ENCODE measurements at places on chromosomes 2 and 18.
A peak's percentile ranks its signal among the peaks of the same experiment; 100 is the strongest.

DNA sequence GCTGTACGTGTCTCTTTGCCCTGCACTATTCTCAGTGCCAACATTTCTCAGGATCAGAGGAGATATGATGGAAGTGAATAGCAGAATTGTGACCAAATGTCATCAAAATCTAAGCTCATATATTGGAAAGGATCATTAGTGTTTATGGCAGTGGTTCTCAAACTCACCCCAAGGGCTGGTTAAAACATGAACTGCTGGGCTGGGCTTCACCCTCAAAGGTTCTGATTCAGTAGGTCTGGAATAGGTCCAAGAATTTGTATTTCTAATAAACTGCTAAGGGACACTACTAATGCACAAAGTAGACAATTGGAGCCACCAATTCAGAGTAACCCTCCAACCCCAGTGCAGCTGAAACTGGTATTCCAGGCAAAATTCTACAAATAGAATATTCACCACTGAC, 317.9 kb upstream of the UBE2E3 start:
- no peak for DNase-seq

GRCh38 chr2:13616059-13616458, 899.3 kb downstream of the TRIB2 start:
- no peak for DNase-seq

- DNase-seq: no peak
Measured at GRCh38 chr2:70340075-70340474, 38.2 kb upstream of the FAM136A start.

- no peak for DNase-seq
Measured at GRCh38 chr2:172083628-172084394, 1.5 kb upstream of the DLX1 start.

- DNase-seq: no peak
Measured at GRCh38 chr2:8054070-8054469, 627.8 kb upstream of the ID2 start.

- DNase-seq: no peak
Measured at GRCh38 chr2:170766693-170767092, 3.5 kb upstream of the ERICH2 start.

DNA sequence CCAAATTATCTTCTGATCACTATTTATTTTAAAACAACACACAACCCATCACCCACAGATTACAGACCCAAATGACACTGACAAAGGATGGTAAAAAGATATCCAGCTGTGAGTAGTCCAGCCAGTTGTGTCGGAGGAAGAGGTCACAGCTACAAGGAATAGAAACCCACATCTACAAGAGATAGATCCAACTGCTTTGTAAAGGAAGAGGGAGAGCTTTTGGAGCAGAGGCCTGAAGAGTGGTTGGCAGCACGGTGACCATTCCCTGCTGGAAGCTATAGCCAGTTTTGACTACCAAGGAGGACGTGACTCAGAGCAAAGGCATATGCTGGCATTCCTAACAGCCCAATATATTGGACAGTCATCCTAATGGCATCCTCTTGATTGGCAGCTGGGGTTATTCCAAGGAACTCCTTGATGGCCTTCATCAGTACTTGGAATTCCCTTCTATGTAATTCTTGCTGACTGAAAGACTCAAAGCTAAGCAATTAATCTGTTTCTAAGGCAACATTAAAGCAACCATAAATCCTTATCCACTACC, 17.1 kb downstream of the SLC8A1 start:
- DNase-seq: no peak

DNA sequence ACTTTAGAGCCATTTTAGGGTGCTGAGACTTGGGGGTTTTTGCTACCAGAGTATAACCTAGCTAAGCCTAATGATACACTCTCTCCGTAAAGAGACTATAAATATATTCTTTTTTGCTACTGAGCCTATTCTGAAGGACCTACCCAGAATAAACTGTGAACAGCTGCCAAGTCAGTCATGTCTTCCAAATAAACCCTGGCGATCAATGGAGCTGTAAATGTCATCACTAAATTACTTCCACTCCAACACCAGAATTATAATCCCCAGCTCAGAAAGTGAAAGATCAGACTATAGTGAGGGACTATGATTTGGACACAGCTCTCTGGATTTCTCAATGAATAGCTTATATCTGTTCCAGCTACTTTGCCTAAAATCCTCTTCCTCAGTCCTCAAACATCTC, 178.9 kb downstream of the METTL4 start:
- no peak for DNase-seq

- DNase-seq: no peak
Measured at GRCh38 chr2:128448331-128449225, 129.9 kb upstream of the HS6ST1 start.

- DNase-seq: no peak
Measured at GRCh38 chr2:9439536-9439935, 16.1 kb downstream of the CPSF3 start.

GRCh38 chr2:144479138-144479537, 40.8 kb downstream of the ZEB2 start:
- no peak for DNase-seq

- no peak for DNase-seq
Measured at GRCh38 chr18:79507546-79508480, 112.1 kb downstream of the NFATC1 start.

- no peak for DNase-seq
Measured at GRCh38 chr2:43227830-43228281, 1.4 kb upstream of the ZFP36L2 start.

GRCh38 chr2:70965506-70965905, 12.9 kb upstream of the ANKRD53 start:
- DNase-seq: no peak

DNA sequence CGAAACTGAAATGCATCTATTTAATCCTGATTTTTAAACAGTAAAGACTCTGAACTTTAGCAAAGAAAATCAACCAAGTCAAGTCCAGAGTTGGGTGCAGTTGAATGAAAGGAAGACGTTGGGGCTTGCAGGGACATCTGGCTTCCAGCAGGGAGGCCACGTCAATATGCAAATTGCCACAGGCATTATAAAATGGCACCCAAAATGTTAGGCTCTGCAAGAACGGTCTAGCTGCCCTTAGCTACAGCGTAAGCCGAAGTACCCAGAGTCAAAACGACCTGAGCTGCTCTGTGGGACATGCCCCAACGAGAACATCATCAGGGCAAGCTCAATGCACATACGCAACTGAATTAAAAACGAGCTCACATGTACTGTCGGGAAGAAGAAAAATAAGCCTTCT, 30.7 kb downstream of the DOCK10 start:
- DNase-seq: no peak

DNA sequence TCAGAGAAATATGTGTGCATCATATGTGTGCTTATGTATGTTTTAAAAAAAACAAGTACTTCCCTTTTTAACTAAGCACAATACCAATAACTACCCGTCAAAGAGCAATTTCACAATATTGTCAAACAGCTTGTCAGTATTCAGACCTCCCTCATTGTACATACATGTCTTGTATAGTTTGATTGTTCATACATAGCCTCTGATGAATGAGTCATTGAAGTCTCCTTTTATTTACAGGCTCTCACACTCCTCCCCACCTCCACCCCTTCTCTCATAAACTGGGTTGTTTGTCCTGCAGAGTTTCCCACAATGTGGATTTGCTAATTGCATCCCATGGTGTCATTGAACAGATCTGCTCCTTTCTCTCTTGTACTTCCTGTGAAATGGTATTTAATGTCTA, 132.8 kb upstream of the L3MBTL4 start:
- DNase-seq: no peak

DNA sequence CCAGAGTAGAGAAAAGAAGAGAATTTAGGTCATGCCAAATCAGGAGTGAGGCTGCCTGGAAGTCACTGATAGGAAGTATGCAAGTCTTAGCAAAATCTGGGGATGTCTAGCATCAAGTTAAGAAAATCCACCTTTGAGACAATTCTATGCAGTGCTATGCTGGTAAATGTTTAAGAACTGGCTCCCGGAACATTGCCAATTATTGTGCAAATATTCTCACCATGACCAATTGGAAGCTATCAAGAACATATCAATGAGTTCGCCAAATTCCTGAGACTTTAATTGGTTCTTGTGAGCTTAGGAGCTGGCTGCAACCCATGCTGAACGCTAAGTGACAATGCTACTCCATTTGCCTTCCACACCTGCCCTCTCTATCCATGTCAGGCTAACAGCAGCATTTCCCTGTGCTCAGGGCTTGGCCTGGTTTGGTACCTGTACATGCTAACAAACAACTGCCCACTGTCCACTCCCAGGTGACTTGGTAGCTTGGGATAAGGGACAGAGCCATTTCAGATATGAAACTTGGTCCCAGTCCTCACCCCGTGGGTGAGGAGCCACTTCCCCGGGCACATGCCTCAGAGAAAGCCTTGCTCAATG, 172.9 kb upstream of the KLHL29 start:
- no peak for DNase-seq

DNA sequence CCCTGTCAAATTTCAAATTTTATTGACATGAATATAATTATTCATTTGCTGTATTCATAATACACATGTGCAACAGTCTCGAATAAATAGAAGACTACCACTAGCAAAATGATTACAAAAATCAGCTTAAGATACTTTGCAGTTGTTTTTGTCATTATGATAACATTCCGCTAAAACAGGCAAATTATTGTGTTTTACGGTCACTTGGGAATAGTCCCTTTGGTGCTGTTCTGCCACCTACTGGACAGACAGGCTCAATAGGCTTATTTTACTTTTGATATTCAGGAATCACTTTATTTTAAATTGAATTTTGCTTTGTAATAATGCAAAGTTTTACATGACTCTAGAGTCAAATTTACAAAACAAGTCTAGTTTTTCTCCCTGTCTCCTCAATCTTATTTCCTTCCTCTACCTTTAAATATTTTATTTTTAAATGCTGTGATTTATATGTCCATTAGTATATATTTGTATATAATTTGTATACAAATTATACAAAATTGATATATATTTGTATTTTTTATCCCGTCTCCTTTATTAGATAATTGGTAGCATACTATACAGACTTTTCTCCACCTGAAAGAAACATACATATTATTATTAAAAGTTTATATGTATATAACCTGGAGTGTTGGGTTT, 456.3 kb downstream of the DLGAP1 start:
- DNase-seq: no peak

GRCh38 chr18:31857526-31858106, 85.3 kb downstream of the TRAPPC8 start:
- no peak for DNase-seq

GRCh38 chr2:42117182-42117579, 52.0 kb upstream of the EML4 start:
- no peak for DNase-seq

DNA sequence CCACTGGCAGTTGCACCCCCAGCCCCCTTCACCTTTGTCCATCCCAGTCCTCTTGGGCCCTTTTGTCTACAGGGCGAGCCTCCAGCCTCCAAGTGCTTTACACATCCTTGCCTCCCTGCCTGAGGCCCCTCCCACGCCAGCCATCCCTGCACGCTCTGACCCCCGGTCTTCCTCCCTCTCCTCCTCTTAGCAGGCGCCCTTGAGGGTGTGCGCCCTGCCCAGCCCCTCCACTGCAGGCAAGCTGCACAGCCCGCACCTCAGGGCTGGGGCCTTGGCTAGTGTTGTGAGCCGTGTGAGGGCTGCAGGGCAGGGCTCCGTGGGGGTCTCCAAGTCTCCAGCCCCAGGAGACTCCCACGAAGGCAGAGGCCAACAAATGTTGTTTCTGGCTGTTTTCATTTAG, 6.9 kb downstream of the BOK start:
- DNase-seq: no peak

DNA sequence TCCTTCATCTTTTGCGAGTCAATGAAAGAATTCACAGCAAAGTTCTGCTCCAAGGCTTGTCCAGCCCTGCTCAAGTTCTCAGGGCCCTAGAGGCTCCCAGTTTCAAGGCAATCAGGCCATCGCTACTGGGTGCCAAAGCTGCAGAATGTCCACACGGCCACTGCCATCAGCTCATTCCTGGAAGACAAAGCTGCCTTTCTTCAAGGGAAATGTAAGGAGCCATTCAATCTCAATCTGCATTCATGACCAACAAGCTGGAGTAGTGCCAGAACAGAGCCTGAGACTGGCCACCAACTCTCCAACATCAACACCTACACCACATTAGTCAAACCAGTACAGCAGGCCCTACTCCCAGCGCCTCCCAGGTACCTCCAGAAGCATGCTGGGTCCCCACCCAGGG, 202.2 kb downstream of the TCF4 start:
- no peak for DNase-seq

- DNase-seq: no peak
Measured at GRCh38 chr2:157486596-157487270, 42.8 kb upstream of the CYTIP start.

- DNase-seq: peak; percentile 58
Measured at GRCh38 chr18:46754661-46755292, 2.1 kb downstream of the ST8SIA5 start.

DNA sequence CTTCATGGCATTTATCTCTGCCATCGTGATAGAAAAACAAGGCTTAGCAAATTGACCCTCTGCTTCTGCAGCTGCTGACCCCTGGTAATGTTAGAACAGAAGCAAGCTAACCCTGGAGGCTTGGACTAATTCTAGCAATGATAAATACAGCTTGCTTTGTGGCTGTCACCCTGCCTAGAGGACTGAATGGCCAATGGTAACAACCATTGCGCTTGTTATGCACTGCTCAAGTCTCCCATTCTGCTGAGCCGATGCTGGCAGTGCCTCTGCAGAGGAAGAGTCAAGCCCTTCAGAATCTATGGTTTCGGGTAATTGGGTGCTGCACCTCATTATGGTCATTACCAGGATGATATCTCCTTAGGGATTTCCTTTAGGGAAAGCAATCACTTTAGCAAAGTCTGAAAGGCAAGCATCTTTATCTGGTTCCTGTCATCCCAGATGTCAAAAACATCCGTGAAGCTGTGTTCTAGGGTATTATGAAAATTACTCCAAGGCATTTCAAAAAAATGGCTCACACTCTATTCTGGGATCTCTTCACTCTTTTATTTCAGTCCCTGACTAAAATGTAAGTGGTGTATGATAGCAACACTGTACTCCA, 186.8 kb upstream of the DLGAP1 start:
- no peak for DNase-seq

DNA sequence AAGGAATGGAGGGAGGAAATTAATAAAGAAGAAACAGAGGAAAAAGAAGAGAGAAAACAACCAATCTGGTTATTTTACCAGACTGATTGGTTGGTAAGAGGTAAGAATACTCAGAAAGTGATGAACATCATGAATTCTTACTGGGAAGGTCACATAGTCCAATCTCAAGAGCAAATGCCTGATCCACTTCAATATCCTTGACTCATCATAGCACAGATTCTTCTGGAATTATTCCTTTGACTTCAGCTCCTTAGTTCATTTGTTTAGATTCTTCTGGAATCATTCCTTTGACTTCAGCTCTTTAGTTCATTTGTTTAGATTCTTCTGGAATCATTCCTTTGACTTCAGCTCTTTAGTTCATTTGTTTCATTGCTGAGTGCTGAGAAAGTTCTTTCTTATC, 2030.6 kb upstream of the CELF4 start:
- no peak for DNase-seq

DNA sequence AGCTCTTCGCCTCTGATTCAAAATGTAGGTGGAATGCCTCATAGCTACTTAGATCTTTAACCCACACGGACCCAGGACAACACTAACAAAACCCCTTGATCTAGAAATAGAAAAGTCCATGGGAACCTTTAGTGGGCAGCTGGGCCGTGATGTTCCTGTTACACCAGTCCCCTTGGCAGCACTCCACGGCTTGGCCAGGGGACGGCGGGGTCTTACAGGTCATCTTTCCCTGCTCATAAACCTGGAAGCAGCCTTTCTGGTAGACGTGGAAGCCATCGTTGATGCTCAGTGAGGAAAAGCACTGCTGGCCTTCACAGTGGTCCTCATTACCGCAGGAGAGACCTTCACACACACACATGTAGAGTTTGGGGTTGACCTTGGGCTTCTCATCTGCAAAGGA, 95.9 kb downstream of the ACVR1 start:
- DNase-seq: no peak

Data from NCI-H1417 (cell line).